ENCODE measurements at places on chromosomes 13 and 19. TPM values are rescaled to one million over a fixed set of nuclear protein-coding genes. Genes with fewer than 3 reads are reported as not detected.

DNA sequence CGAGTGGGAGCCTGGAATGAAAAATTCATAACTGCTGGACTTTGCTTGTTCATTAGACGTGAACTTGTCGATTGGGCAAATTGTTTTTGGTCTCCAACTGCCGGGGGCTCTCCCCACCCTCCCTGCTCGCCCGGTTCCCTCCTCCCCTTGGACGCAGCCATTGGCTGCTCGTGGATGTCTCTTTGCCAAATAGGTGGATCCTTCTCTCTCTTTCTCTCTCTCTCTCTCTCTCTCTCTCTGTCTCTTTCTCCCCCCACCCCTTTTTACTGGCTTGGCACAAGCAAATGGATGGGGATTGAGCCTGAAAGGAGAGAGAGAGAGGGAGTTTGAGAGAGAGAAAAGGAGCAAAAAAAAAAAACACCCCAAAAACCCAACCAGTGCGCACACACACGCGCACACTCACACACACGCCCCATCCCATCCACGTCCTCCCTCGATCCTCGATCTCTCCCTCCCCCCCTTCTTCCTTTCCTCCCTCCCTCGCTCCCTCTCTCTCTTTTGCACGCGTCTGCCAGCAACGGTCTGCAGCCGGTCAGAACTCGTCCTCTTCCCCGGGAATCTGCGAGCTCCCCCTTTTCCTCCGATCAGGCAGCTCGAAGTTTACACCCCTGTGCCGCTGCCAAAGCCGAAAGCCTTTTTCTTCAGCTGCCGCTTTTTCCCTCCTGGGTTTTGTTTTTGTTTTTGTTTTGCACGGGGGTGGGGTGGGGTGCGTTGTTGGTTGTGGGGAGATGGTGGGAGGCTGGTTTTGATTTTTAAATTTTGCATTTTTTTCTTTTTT lies 27.8 kb downstream of the NFIX start:
- DNase-seq, result peak; percentile 83

GRCh38 chr19:12521996-12522395 lies 29.3 kb downstream of the ZNF564 start:
- peak; percentile 23 for DNase-seq

- no peak for DNase-seq
Observed at GRCh38 chr19:4295972-4296771, 6.0 kb downstream of the TMIGD2 start.

- DNase-seq, result no peak
Observed at GRCh38 chr19:1102407-1103131, 1.2 kb upstream of the GPX4 start.

- no peak for DNase-seq
Observed at GRCh38 chr13:110015253-110015652, 228.9 kb upstream of the IRS2 start.

- DNase-seq, result no peak
Observed at GRCh38 chr19:30552593-30552992, 180.4 kb downstream of the ZNF536 start.

DNA sequence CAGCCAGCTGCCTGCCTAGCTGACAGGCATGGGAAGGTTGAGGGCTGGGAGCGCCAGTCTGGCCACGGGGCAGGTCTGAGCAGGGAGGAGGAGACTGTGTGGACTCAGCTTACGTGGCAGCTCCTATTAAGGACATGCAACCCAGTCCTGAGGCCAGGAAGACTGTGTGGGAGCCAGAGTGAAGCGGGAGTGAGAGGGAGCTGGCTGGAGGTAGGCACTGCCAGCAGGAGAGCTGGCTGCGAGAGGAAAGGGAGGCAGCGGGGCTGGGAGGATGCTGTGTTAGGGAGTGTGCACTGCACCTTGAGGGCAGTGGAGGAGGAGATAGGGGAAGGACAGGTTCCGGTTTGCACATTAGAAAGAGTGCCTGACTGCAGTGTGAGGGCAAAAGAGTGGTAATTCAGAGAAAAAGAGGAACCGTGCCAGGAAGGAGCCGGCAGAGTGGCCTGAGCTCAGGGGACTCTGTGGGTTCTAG lies 99.2 kb downstream of the SLC7A1 start:
- DNase-seq, result peak; percentile 50

GRCh38 chr19:38917516-38917915 lies 5.5 kb upstream of the CCER2 start:
- no peak for DNase-seq

GRCh38 chr13:50421473-50422130 lies 406.4 kb downstream of the KCNRG start:
- DNase-seq, result no peak

- no peak for DNase-seq
Observed at GRCh38 chr19:17296273-17296672, 7.0 kb downstream of the ABHD8 start.

DNA sequence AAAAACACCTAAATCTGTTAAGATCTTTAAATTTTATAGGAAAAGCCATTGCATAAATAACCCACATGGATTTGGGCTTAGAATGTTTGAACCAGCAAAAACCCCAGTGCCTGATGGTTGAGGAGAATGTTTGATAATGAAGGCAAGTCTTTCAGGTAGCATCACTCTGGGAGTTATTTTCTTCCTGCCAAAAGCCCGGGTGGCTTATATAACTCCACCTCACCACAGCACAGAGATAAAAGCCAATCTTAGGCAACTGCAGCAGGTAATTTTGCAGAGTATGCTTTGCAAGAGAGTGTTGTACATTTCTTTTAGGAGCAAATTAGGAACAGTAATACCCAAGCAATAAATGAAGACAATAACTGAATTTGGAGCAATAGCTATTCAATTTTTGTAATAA lies 7.8 kb upstream of the WASF3 start:
- DNase-seq, result no peak

ATP4A gene
- total RNA-seq, result not detected

SHISA7 gene
- not detected for total RNA-seq

IZUMO2 gene
- total RNA-seq, result not detected

CABP5 gene
- not detected for total RNA-seq

Measured in left cardiac atrium (tissue), 4 donors.